ENCODE measurements at places on chromosomes 12 and 14. TPM values are rescaled to one million over a fixed set of nuclear protein-coding genes. Genes with fewer than 3 reads are reported as not detected.

Gene PELI2
- total RNA-seq, result 2.5 TPM

Gene TAS2R30
- 0.20 TPM for total RNA-seq

Gene TCP11L2
- 9.4 TPM for total RNA-seq

Gene ABCD2
- not detected for total RNA-seq

Gene KTN1
- total RNA-seq, result 107 TPM

Gene FBXO33
- 9.0 TPM for total RNA-seq

Gene TRHDE
- total RNA-seq, result not detected

Gene BCAT1
- 100 TPM for total RNA-seq

Gene COL2A1
- not detected for total RNA-seq

Gene RNF212B
- total RNA-seq, result not detected

Gene POTEM
- not detected for total RNA-seq

Gene P2RX2
- total RNA-seq, result not detected

Gene NPAS3
- 0.10 TPM for total RNA-seq

Gene BRMS1L
- total RNA-seq, result 3.0 TPM

Gene EXOC3L4
- not detected for total RNA-seq

Gene CCND2
- 57.6 TPM for total RNA-seq

Gene KIF5A
- total RNA-seq, result not detected

Gene SMOC1
- 0.27 TPM for total RNA-seq

Gene PSME1
- 311 TPM for total RNA-seq

Gene LBHD2
- total RNA-seq, result not detected

Gene GPRC5A
- 57.3 TPM for total RNA-seq

Gene RNASE2
- not detected for total RNA-seq
